NCI-H460 (cell line): ENCODE measurements at places on chromosomes 5 and 9. TPM values are rescaled to one million over a fixed set of nuclear protein-coding genes. Genes with fewer than 3 reads are reported as not detected.

The UNC13B gene
- 7.2 and 7.7 TPM in 2 replicates for total RNA-seq

The OTP gene
- total RNA-seq, result not detected in 2 replicates

The HAVCR2 gene
- total RNA-seq, result not detected in 2 replicates

DNA sequence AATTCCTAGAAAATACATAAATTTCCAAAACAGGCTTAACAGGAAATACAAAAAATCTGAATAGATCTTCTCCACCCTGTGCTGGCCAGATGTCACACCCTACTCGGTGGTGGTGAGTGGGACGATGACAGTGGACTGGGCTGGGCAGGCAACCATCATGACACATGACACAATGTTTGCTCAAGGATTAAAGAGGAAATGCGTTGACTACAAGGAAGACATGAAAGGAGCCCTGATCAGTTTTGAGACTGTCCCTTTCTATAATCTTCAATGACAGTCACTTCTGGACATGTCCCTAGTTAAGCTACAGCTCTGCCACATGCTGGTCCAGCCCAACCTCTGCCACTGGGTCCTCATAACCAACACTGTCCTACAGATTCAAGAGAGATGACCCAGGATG, 99.8 kb downstream of the ZDHHC21 start:
- DNase-seq, result no peak

DNA sequence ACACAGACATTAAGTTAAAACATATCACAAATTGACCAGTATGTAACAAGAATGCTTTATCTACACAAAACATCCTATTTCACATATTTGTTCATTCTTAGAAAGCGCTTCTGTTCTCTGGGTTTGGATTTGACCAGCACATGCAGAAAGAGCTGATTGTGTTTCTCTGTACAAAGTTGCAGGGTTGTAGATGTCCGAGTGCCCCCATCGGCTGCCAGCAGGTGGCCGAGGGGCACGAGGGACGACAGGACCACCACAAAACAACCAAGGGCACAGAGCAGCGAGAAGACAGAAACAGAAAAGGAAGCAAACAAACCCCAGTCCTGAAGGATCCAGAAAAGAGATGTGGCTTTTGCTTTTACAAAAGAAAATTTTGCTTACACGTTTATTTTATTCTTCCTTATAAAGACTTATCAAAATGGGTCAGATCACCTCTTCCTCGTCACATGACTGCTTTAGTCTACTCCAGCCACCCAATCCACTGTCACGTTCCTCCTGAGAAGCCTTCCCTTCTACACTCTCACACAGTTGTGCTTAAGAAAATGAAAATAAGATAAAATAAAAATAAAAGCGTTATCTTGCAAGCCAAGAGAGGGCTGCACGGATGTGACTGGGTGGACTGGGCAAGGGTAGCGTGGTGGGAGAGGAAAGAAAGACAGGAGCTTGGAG, 9.5 kb downstream of the OTP start:
- no peak for DNase-seq

DNA sequence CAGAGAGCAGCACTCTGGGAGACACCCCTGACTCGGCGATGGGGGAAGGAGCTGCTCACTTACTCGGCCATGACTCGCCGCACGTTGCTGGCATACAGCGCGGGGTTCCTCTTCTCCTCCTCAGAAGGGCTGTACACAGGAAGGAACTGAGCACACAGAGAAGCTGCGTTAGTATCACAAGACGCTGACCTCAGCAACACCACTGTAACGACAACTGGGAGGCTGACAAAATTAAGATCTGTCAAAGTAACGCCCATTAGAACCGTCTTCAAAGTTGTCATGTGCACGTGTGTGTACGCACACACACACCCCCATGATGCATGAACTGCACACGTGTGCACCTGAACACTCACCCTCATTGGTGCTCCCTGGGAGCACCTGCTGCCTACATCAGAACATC, 32.1 kb upstream of the SLC6A3 start:
- DNase-seq, result no peak

GRCh38 chr5:77952636-77953212, 176.6 kb upstream of the TBCA start:
- DNase-seq, result no peak
